NCI-H2081 (cell line): ENCODE measurements at places on chromosomes 16 and 17.

DNA sequence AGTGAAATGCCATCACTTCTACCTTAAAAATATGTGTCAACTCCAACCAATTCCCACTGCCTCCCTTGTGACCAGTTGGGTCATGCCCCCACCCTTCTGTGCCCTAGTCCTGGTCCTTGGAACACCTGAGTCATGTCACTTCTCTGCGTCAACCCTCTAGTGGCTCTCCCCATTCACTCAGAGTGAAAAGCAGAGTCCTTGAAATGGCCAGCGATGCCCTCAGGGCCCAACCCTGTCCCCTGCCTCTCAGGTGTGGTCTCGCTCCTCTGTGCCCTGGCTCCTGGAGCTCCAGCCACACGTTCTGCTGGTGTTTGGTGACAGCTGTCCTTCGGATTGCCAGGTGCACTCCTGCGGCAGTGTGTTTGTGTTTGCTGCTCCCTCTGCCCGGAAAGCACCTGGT, 89.2 kb downstream of the SPECC1 start:
- no peak for DNase-seq

GRCh38 chr17:77793146-77793970, 165.1 kb upstream of the TNRC6C start:
- DNase-seq: no peak

DNA sequence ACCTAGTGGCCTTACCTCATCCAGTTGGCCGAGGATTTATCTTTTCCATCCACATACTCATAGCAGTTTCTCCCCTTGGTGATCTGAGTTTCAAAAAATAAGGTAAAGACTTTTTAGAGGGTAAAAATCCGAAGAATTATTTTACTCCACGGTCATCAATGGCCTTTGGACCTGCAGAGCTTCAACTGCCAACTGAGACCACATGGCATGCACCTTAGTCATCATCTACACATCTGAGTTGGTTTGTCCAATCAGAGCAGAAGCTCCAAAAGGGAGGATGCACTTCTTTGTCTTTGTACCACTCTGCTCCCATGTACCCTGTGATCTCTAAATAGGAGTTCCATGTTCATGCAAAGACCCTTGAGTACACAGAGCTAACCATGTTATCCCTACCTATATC, 15.7 kb downstream of the PRDM7 start:
- no peak for DNase-seq

- peak; percentile 72 for DNase-seq
These were observed 76.4 kb downstream of the MRC2 start for GRCh38 chr17:62703776-62704380.

- DNase-seq: no peak
These were observed 142.4 kb downstream of the CYLD start for GRCh38 chr16:50884066-50884860.

DNA sequence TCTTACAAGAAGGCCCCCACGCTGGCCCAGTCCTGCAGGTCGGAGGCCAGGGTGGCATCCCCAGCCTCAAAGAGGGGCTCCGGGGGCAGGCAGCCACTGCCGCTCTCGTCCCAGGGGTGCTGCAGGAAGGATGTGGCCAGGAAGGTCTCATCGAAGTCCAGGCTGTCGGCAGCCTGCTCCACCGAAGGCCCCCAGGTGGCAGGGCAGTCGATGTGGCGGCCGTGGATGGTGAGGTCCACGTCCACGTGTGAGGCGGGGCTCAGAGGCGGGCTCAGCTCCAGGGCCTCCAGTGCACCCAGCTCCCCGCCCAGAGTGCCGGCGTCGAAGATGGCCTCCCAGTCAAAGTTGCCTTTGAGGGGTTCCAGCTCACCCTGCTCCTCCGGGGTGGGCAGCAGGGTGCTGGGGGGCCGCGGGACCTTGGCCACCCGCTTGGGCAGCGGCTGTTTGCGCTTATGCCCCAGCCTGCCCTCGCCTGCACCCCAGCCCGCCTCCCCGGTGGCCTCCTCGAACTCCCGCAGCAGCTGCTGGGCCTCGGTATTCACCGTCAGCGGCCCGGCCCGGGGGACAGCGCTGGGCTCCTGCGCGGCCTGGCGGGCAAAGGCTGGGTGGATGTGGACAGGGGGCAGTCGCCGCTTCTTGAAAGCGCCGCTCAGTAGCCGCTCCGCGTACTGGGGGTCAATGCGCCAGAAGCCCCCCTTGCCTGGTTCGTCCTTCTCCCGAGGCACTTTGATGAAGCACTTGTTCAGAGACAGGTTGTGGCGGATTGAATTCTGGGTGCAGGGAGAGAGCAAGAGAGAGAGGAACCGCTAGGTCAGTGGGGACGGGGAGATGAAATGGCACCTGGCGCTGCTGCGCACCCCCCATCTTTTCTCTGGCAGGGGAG, 3.5 kb downstream of the FOXJ1 start:
- DNase-seq: no peak

DNA sequence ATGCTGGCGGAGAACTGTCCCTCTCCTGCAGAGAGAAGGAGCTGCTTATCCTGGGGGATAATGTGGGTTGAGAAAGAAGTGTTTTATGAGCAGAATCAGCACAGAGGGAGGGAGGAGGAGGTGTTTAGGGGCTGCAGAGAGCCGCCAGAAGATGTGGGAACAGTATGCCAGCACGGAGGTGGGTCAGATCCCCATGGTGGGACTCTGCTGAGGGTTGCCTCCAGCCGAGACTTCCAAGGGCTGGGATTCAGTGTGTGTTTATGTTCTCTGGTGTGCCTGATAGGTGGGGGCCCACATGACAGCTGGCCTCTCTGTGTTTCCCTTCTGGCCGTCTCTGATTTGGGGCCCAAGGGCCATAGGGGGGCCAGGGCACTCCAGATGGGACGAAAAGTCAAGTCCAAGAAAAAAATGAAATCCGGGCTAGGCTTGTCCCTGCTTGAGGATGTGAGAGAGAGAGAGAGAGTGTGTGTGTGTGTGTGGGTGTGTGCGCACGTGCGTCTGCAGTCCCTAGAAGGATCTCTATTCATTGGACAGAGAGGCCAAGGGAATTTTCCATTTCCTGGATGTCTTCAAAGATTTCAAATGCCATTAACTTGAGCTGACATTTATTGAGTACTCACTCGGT, 21.6 kb downstream of the PRKCB start:
- no peak for DNase-seq

DNA sequence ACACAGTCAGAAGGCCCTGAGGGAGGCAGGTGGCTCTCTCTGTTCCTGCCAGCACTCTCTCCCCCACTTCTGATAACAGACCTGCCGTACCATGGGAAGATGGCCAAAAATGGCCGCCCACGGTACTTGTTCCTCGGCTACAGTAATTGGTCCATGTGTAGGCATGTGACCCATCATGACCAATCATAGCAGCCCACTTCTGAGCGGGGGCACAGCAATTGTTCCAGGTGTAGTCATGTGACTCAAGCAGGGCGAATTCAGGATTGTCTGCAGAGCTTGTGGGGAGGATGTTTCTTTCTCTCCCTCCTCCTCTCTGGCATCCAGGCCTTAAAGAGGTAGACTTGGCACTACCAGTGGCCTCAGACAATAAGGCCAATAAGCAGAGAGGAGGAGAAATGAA, 250.4 kb downstream of the MRTFB start:
- no peak for DNase-seq

DNA sequence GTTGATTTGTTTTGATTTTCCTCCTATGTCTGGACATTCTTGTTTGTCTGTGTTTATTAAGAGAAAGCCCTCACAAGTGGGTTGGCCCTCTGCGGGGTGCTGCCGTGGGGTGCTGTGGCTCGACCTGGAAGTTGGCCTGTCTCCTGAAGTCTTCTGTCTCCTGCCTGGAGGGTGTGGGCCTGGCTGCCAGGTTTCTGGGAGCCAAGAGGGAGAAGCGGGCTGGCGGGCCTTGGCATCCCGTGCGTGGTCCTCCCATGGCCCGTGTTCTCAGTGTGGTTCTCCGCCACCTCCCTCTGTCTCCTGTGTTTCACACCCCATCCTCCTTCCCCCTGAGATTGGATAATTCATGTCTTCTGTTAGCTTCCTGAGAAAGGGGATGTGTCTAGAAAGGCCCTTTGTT, 69.6 kb downstream of the RNF213 start:
- no peak for DNase-seq

DNA sequence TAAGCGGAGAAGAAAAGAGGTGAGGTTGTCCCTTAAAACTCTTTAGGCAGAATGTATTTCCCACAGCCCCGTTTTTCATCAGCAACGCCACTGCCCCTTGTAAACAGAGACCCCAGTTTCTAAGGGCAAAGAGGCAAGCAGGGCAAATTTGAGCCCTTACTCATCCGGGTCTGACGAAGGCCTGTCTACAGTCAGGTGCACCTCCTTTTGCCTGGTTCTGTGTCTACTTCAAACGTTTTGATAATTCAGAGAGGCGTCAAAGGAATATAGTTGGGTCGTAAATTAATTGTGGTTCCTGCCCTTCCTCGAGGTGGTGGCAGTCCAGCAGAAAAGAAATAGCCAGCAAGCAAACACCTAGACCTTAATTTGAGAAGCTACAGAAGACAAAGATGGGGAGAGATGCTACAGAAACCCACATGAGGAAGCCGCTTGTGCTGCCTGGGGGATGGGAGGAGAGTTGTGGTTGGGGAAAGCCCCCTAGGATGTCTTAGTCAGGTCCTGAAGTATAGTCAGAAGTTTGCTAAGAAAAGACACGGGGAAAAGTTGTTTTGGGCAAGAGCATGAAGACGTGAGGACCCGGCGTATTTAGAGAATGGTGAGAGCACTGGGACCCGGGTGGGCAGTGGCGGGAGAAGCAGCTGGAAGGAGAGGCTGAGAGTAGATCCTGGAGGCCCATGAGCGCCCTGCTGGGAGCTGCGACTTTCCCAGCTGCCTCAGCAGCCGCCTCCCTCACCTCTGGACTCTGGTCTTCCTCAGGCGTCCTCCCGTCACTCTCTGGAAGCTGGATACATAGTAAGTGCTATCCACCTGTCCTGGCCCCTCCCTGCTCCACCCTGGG, 2.4 kb downstream of the FBRS start:
- DNase-seq: no peak

GRCh38 chr17:3959921-3960601, 4.2 kb downstream of the ATP2A3 start:
- no peak for DNase-seq

DNA sequence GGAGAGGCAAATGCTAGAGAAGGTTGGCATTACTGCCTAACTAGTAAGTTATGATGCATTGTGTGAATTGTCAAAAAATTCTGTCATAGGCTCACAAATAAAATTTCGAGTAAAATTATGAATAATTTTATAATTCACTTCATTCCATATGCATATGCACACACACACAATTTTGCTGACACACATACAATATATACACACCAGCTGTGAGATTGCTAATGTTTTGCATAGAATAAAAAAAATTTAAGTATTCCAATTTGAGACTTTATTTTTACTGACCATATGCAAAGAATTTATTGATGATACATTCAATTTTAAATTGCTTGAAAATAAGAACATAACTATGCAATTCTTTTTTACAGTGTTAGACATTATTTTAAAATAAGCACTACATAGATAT, 6.8 kb upstream of the TMEM100 start:
- no peak for DNase-seq

GRCh38 chr16:273547-274421, 2.0 kb downstream of the RGS11 start:
- DNase-seq: no peak
